A172 (cell line): ENCODE measurements at places on chromosomes 2 and 18. TPM values are rescaled to one million over a fixed set of nuclear protein-coding genes. Genes with fewer than 3 reads are reported as not detected.
A peak's percentile ranks its signal among the peaks of the same experiment; 100 is the strongest.

DNA sequence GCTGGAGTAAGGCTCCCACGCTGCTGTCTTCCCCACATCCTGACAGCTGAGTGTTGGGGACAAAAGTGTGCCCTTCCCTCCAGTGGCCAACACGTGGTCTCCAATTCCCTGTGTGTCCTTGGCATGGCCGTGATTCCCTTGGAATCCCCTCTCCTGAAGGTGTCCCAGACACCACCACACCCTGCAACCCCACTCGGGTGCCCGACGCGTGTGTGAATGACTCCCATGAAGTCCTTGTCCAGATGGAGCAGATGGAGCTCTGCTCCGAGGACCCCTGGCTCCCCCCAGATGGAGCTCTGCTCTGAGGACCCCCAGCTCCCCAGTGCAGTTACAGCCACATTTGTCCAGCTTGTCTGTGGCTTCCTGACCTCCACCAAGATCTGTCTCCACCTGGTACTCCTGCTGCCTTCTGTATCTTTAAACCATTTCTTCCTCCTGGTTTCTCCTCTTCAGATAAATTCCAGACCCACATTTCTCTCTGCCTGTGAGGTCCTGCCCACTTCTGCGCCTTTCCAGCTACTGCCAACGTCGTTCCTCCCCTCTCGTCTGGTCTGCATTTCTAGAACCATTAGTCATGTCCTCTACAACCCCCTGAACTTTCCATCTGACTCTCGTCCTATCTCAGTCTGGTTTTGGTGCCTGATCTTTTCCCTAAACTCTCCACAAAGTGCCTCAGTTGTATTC lies 86.8 kb upstream of the PXDN start:
- peak; percentile 18 for DNase-seq

DNA sequence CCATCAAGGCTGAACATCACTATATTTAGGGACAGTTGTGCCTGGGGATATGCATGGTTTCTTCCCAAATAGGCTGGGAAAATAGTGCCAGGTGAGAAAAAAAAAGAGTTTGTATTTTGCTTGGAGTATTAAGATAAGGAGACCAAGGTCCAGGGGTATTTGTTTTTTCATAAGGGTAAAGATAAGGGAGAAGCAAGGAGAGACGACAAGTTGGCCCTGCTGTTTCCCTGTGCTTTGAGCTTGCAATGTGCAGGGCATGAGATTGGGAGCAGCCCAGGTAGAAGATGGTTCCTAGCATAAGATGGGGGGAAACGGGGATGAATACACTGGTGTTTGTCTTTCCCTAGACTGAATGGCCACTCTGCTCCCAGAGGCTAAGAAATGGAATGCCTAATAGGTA lies 8.8 kb upstream of the GPR39 start:
- DNase-seq: no peak

- DNase-seq: peak; percentile 83
These were observed 34.5 kb upstream of the RAB31 start for GRCh38 chr18:9673296-9674251.

DNA sequence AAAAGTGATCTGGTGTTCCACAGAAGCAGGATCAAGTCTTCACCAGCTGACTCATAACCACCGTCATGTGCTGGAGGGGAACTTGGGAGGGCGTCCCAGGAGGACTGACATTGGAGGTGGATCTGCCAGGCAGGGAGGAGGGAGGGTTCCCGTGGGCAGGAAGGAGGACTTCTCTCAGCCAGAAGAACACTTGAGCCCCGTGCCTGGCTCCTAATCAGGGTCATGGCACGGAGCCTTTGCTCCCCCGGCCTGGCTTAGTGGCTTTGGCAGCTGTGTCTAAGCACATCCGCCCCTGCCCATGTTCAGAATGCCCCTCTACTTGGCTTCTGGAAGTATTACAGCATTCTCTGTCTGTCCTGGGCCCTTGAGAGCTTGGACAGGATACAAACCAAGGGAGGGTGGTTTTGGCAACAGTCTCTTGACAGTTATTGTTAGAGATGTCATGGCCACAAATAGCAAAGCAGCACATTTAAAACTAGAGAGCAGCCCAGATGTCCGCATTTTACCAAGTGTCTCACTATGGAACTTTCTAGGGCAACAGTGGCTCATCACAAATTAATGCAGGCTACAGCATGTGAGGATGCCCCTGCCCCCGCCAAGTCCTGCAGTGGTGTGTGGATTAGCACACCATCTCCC lies 11.5 kb downstream of the PPP1R7 start:
- DNase-seq: peak; percentile 63

GRCh38 chr2:128487650-128488387 lies 169.2 kb upstream of the HS6ST1 start:
- no peak for DNase-seq

DNA sequence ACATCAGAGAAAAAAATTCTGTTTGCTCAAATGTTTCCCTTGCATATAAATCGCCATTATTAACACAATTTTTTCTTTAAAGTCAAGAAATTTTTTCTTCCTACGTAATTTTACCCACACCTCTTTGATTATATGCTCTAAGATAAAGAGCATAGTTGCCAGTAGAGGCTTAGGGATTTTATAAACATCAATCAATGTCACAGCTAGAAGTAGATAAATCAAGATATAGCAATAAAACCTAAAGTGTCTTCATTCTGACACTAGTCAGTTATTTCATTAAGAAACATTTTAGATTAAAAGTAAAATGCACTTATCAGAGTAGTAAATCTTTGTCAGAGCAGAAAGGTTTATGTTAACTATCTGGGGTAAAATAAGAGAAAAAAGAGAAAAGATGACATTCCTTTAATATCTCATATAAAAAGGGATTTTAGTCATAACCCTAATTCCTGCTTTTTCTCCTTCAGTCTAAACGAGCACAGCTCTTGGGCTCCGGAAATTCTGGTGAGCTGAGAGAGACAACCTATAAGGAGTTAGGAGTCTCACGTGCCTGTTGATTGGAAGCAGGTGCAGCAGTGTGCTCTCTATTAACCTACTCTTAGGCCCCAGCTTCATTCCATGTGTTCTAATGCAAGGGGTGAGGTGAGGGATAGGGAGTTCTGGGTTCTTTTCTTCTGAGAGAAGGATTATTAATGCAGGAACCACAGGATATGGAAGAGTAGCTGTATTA lies 172.4 kb upstream of the GULP1 start:
- no peak for DNase-seq

- no peak for DNase-seq
These were observed 19.5 kb downstream of the INPP4A start for GRCh38 chr2:98463988-98464771.

GRCh38 chr2:220394433-220394832 lies 767.0 kb downstream of the SLC4A3 start:
- DNase-seq: peak; percentile 69

- DNase-seq: no peak
These were observed 52.4 kb downstream of the VSNL1 start for GRCh38 chr2:17592731-17593409.

DNA sequence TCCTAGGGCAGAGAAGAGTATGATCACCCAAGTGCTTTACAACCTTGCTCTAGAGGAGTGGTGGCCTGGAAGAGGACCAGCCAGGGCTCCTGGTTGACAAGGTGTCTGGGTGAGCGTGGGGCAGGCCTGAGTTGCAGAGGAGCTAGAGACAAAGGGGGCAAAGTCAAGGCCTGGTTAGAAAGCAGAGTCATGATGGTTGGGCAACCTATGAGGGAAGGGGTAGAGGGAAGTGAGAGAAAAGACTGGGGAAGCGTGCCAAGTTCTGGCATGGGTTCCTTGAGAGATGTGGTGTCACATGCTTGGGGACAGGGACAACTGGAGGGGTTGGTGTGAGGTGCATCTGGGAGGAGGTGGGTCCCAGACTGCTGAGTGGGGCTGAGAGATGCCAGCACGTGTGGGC lies 13.5 kb downstream of the ZFP36L2 start:
- no peak for DNase-seq

GRCh38 chr2:148021886-148022285 lies 995 bp downstream of the MBD5 start:
- no peak for DNase-seq

GRCh38 chr2:196555726-196556125 lies 83.8 kb upstream of the CCDC150 start:
- no peak for DNase-seq

- DNase-seq: no peak
These were observed 40.4 kb downstream of the PIEZO2 start for GRCh38 chr18:11108947-11109346.

GRCh38 chr2:196534495-196534894 lies 105.0 kb upstream of the CCDC150 start:
- DNase-seq: no peak

LCT gene
- not detected in 2 replicates for total RNA-seq

C2orf80 gene
- not detected in 2 replicates for total RNA-seq

ACTG2 gene
- total RNA-seq: not detected in 2 replicates

FSHR gene
- total RNA-seq: not detected in 2 replicates
